Endodermal cell (in vitro differentiated cells): ENCODE measurements at places on chromosomes 12 and 14.

DNA sequence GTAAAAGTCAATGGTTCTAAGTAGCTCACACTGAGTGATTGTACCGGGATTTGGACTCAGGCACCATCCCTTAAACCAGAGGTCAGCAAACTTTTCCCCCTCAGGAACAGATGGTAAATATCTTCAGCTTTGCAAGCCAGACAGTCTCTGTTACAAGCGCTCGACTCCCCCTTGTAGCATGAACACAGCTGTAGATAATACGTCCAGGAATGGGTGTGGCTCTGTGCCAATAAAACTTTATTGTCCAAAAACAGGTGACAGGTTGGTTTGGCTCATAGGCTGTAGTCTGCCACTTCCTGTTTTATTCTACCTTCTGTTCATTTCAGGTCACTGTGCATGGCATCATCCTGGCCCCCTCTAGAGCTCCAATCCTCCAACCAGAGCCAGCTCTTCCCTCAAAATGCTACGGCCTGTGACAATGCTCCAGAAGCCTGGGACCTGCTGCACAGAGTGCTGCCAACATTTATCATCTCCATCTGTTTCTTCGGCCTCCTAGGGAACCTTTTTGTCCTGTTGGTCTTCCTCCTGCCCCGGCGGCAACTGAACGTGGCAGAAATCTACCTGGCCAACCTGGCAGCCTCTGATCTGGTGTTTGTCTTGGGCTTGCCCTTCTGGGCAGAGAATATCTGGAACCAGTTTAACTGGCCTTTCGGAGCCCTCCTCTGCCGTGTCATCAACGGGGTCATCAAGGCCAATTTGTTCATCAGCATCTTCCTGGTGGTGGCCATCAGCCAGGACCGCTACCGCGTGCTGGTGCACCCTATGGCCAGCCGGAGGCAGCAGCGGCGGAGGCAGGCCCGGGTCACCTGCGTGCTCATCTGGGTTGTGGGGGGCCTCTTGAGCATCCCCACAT lies 7.6 kb downstream of the BDKRB1 start:
- no peak for DNase-seq

DNA sequence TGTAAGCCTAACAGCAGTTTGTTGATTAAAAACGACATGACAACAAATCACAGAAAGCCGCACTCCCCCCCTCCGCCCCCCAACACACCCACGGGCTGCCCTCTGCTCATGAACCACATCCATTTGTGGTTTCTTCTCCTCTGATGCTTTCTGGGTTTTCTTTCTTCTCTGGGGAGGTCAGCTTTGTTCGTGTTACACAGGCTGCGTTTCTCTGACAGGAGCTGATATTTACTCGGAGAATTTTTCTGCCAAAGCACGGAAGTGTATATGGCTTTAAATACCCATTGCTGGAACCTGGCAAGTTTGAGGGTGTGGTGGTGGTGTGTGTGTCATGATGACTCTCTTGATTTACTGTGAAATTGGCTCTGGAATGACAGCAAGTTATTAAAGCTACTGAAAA lies 883.7 kb upstream of the TMEM132C start:
- DNase-seq: no peak

GRCh38 chr14:28321475-28322244 lies 444.9 kb upstream of the FOXG1 start:
- DNase-seq: no peak

- no peak for DNase-seq
Observed at GRCh38 chr12:66047411-66048021, 83.0 kb downstream of the LLPH start.

DNA sequence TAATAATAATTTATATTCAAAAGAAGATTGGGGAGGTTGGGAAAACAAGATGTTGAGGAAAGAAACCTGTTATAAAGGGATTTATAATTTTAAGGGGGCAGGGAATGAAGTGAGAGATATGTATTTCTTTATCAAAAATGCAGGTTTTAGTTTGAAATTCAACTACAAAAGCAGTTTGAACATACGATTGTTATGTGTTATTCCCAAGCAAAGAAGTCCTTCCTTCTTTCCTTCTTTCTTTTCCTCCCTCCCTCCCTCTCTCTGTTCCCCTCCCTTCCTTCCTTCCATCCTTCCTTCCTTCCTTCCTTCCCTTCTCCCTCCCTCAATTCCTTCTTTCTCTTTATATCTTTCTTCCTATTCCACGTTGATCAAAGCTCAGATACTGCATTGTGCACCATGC lies 173.3 kb downstream of the NOVA1 start:
- no peak for DNase-seq
